EH (cell line): ENCODE measurements at places on chromosomes 11 and 22.

GRCh38 chr11:32706985-32707741 lies 87.3 kb downstream of the CCDC73 start:
- DNase-seq, result peak; percentile 88

DNA sequence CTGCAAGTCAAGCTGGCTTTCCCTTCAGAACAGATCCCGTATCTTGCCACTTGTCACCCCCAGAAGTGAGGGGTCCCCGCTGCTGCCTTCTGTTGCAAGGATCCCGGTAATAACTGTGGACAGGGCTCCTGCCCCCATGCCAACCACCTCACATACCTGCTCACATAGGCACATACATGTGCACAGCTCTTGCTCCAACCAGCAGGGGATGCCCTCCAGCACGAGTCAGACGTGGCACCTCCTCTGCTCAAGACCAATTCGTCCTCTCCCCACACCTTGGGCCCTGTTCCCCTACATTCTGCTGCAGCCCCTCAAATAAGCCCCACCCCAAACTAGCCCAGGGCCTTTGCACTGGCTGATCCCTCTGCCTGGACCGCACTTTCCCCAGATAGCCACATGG lies 163.3 kb downstream of the CRYBB2 start:
- no peak for DNase-seq

GRCh38 chr11:119479685-119480275 lies 56.8 kb upstream of the THY1 start:
- DNase-seq, result peak; percentile 71

DNA sequence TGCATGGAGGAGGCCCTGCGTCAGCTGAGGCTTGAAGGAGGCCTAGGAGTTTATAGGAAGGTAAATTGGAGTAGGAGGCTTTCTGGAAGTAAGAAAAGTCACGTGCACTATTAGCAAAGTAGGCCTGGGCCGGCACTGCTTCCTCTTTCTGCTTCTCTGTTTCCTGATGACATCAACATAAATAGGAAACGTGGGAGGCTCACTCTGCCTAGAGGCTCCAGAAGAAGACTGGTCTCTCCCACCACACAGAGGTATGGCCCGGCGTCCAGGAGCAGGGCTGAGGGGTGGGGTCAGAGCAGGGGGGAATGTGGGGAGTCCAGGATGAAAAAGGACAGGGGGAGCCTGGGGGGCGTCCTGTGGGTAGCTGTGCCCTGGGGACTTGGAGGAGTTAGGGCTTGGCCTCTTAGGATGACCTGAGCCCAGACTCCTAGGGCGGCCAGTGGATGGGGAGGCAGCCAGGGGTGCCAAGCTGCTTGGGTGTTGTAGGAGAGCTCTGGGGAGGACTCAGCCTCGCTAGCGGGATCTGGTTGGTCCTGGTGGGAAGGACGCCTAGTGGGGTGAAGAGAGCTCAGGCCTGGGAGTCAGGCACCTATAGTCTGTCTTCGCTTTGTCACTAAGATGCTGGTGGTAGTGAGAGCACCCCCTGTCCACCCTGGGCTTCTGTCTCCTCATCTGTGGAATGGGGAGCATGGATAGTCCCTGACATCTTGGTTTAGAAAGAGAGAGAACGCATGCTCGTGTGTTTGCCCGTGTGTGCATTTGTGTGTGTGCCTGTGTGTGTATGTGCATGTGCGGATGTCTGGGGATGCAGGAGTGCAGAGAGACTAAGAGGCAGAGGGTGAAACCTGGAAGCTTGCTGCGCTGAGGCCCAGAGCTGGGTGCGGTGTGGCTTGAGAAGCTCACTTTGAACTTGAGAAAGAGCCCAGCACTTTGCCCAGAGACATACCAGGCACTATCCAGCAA lies at the start of gene CSF2RB:
CSF2RB (plus strand) TSS at position 202 of the 963 bp plus-strand sequence. CDS start 8,580 bp downstream, outside the sequence.
- no peak for DNase-seq

GRCh38 chr22:31488346-31488883 lies 1.2 kb downstream of the EIF4ENIF1 start:
- no peak for DNase-seq

- no peak for DNase-seq
These were observed 2123.7 kb upstream of the RAG2 start for GRCh38 chr11:38721586-38722315.

GRCh38 chr11:35131886-35132285 lies 7.1 kb upstream of the CD44 start:
- no peak for DNase-seq

- no peak for DNase-seq
These were observed 29.3 kb downstream of the EIF3F start for GRCh38 chr11:8016440-8016839.

DNA sequence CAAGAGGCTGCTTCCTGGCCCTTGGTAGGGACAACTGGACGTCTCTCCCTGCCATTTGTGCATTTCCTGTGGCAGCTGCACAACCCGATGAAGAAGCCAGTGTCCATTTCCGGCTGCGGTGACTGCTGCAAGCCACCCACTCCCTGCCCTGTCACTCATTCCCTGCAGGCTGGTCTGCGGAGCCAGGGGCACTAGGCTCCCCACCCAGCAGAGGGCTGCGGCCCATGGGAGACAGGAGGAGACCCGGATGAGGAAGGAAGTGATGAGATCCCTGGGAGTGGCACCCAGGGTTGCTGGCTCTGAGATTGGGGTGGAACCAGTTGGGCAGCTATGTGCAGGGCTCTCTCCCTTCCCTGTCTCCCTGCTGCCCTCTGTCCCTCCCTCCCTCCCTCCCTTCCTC lies 10.0 kb upstream of the MYRF start:
- no peak for DNase-seq

GRCh38 chr22:42991010-42991651 lies 23.8 kb downstream of the PACSIN2 start:
- DNase-seq, result peak; percentile 97

DNA sequence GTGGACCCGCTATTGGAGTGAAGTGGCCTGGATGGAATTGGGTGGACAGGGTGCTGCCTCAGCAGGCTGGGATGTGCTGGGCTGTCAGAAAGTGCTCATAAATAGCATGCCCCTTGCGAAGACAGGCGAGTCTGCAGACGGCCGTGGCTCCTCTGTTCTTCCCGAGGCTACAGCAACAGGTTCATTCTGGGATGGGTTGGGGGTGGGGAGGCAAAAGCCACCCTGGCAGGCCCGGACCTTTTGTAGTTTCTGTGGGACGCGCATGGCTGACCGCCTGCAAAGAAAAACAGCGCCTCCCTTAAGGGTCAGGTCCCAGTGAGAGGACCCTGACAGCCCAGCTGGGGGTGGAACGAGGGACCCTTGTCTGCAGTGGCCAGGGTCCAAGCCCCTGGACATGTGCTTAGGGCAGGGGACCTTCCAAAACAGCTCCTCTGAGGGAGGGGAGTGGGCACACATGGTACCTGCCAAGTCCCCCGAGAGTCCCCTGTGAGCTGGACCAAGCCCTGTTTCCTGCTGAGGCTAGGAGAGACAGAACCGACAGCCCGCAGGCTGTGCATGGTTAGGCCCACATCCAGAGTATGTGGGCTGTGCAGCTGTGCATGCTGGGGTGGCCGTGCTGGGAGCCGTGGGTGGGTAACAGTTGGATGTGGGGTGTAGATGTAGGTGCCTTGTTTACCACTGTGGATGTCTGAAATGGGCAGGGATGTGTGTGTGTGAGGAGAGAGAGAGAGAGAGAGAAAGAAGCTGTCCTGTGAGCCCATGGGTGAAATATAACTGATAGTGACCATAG lies at the start of gene CRYBB3:
CRYBB3 (plus strand) TSS at position 128 of the 790 bp plus-strand sequence. CDS start 1,539 bp downstream, outside the sequence.
- no peak for DNase-seq

DNA sequence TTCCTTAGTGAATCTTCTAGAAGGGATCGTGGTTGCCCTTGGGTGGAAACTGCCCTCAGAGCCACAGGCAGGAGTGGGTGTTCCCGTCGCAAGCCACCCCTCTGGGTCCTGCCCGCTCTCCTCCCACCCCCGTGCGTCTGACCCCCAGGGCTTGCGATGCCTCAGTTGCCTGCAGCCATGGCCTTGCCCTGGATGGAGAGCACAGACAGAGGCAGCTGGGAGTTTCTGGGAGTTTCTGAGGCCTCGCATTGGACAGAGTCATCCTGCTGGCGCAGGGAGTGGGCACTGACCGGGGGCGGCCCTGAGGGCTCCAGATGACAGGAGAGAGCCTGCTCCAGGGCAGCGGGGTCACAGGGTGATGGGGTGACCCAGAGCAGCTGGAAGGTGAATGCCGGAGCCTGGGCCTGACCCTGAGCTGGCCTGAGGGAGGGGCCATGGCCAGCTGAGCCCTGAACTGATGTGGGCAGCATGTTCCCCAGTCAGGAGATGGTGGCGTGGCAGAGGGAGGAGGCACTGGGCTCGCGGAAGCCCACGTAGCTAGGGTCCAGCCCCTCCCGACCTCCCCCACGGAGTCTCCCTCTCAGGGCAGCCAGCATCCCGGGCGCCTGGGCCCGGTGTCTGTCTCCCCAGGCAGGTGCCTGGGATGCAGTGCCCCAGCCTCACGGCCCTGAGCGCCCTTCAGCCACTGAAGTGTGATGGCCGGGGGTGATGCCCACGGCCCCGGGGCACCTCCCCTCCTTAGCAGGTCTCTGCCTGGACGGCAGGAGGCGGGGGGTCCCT lies 1236.2 kb downstream of the BRD1 start:
- DNase-seq, result no peak

DNA sequence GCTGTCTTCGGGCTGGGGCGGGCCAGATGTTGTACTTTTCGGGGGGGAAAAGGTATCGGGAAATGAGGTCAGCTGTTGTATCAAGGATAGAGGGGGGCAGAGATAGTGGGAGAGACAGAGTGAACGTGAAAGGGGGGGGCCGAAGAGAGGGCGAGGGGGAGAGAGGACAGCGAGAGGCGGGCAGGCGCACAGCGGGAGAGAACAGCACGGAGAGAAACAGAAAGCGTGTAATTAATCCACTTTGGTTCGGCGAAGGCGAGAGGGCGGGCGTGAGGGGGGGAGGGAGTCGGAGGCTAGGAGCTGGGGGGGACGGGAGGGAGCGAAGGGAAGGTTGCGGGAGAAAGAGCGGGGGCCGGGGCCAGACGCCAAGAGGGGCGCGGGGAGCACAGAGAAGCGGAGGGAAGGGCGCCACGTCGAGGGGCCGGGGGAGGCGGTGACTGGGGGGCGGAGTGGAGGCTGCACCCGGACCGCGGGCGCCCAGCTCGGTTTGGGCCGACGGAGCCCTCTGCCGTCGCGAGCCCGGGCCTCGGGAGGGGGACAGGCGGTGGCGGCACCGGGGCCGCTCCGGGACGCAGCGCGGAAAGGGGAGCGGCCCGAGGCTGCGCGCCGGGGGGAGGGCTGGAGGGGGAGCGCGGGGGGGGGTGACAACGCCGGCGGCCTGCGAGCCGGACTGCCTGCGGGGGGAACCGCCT lies 612 bp downstream of the IGF2 start:
- no peak for DNase-seq

GRCh38 chr11:34585735-34586487 lies 35.0 kb upstream of the EHF start:
- DNase-seq, result peak; percentile 62

GRCh38 chr22:32660292-32660691 lies 141.2 kb upstream of the TIMP3 start:
- peak; percentile 71 for DNase-seq

- no peak for DNase-seq
These were observed 107.6 kb downstream of the MED15 start for GRCh38 chr22:20615021-20615420.

- DNase-seq, result peak; percentile 57
These were observed 55.6 kb upstream of the RRM1 start for GRCh38 chr11:4039011-4039410.

- DNase-seq, result no peak
These were observed 44.9 kb upstream of the SWAP70 start for GRCh38 chr11:9619004-9619403.

- no peak for DNase-seq
These were observed 20.9 kb upstream of the JHY start for GRCh38 chr11:122861631-122862030.

- no peak for DNase-seq
These were observed 4.3 kb upstream of the UCP3 start for GRCh38 chr11:74013141-74013540.

DNA sequence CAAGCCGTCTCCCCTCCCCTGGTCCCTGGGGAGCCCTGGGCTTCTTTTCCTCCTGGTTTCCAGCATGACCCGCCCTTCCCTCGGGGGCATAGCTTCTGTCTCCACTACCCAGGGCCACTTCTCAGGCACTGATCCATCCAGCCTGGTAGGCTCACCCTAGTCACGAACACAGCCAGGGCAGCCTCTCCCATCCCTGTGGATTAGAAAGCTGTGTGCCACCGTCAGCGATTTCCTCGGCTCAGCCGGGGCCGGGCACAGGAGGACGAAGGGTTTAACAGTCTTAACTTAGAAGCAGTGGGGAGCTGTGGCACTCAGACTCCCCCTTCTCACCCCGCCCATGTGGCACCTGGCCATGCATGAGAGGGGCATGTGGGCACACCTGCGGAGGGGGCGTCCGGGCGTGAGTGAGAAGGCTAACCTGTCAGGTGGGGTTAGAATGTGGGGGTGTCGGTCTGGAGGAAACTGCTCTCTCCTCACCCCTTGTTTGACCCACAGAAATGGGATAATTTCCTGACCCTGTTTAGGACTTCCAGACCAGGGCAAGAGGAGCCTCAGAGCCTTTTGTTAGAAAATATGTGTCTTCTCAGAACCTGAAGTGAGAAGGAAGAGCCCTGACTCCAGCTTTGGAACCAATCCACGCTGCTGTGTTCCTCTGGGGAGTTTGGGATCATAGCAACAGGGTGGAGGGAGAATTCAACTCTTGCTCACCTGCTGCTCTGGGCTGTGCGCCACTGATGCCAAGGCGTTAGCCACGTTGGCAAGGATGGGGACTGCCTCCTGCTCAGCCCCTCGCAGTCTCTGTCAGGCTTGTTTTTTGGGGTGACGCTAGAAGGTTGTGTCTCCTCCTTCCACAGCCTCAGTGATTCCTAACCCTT lies 14.6 kb downstream of the GLB1L2 start:
- no peak for DNase-seq

DNA sequence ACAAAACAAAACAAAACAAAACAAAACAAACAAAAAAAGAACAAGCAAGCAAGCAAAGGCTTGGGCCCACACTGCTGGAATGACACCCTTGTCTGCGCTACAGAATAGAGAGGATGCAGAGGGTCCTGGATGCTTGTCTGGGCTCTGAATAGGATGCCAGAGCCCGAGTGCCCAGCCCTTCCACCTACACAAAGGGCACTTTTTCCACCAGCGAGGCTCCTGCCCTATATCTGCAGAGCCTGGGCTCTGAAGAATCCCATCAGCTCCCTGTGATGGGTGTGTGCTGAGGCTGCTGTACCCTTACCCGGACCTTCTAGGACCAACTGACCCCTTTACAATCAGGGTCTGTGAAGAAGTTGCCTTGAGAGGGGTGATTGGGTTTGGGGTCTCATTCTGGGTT lies 221.2 kb downstream of the DSCAML1 start:
- no peak for DNase-seq
